Stimulated activated CD4-positive, alpha-beta T cell treated with anti-CD3 and anti-CD28 coated beads, Interleukin-12 subunit alpha, Interleukin-12 subunit beta, amount 100 ng/mL, for 24 hours (primary cell): ENCODE measurements at places on chromosomes 6 and 20.

GRCh38 chr6:132357120-132357519 is 44.2 kb downstream of the MOXD1 start:
- no peak for DNase-seq

DNA sequence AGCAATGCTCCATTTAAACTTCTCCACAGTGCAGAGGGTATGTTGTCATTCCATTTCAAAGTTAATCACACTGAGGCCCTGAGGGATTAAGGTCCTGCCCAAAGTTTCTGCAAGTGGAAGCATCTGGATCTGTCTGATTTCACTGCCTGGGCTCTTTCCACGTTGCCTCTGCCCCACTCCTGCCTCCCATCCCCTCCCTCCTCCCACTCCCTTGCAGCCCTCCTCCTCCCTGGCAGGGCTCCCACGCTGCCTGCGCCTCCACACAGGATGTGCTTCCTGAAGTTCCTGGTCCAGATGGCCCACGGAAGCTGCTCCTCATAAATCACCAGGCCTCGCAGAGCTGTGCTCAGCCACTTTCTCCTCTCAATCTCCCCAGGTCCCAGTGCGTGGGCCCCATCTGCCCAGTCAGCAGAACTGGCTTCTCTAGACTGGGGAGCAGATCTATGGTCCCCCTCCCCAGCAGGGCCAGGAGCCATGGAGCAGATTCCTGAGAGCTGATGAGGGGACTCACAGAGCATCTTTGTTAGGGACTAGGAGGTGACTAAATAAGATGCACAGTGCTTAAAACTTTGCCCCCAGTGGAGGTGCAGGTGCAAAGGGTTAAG is 65.4 kb upstream of the MAFB start:
- DNase-seq, result no peak

- DNase-seq, result no peak
Measured at GRCh38 chr6:135030056-135030473, 24.6 kb downstream of the HBS1L start.

GRCh38 chr20:58888521-58889333 is 36.2 kb downstream of the GNAS start:
- peak; percentile 59 for DNase-seq

DNA sequence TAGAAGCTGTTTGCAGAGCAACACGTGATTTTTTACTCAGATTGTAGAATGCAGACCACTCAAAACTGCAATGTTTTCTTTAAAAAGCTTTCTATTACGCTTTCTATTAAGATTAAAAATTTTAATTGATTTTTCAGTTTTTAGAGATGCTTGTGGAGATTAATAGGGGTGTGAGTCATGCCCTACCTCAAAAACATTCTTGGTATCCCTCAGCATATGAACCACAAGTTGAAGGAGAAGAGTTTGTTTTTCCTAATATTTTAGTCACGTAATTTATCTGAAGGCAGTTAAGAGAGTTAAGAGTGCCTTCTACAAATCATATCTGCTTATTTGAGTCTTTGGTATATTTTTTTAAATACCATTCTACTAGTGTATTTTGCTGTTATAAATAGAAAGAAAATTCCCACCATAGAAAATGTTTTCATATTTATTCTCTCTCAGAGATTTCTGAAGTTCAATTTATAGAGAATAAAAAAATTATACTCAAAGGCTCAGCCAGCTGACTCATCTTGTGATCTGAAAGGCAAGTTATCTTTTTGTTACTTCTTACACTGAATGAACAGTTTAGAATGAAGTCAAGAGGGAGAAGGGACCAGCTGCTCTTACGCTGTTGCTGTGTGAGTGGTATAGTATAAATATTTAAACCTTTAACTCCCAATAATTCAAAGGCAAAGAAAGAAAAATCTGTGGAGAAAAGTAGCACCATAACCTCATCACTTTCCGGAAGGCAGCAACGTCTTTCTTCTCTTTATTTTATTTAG is 7.6 kb downstream of the RIPOR2 start:
- no peak for DNase-seq

DNA sequence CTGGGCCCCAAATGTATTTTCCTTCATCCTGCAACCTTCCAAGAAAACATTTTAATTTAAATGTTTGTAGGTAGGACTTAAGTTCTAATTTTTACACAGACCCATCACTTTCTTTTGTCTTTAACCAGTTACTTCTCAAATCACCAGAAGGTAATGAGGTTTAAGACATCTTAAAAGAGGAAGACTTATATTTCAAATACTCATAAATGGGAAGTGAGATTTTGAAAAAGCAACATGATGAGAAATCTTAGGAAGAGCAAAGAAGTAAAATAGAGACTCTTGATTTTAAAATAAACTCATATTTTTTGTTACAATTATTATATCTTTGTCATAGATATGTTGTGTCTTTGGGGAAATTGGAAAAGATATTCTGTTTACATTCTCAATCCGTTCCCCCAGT is 82.3 kb downstream of the SYNE1 start:
- DNase-seq, result no peak

DNA sequence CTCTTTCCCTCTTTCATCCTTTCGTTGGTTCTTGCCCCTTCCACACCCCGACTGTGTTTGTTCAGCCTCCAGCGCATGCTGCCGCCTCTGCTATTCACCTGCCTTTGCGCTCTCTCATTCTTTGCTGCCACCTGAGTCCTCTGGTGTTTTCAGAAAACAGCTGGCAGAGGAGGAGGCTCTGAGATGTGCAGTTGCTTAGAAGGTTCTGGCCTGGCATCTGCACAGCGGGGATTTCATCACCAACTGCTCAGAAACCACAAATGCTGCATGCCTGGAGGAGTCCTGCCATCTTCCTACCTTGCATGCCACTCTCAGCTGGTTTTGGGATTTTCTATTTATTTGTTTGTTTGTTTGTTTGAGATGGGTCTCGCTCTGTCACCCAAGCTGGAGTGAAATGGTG is 39.2 kb upstream of the CLDN20 start:
- DNase-seq, result no peak

DNA sequence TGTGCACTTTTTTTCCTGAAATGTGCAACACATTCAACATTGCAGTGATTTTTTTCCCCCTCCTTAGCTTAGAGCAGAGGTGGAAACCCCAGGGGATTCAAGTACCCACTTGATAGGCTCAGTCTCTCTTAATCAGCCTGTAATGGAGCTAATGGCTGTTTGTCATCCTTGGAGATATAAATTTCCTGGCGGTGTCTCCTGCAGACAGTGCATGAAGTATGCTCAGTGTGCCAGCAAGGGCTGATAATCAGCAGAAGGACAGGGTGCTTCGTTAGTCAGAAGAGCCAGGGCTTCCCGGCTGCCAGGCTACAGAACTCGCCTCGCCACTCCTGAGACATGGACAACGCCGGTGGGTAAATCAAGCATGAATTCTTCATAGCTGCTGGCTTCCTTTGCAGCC is 69.8 kb upstream of the PHACTR2 start:
- DNase-seq, result no peak

- DNase-seq, result no peak
Measured at GRCh38 chr20:50930976-50931305, 296 bp downstream of the ADNP start.

DNA sequence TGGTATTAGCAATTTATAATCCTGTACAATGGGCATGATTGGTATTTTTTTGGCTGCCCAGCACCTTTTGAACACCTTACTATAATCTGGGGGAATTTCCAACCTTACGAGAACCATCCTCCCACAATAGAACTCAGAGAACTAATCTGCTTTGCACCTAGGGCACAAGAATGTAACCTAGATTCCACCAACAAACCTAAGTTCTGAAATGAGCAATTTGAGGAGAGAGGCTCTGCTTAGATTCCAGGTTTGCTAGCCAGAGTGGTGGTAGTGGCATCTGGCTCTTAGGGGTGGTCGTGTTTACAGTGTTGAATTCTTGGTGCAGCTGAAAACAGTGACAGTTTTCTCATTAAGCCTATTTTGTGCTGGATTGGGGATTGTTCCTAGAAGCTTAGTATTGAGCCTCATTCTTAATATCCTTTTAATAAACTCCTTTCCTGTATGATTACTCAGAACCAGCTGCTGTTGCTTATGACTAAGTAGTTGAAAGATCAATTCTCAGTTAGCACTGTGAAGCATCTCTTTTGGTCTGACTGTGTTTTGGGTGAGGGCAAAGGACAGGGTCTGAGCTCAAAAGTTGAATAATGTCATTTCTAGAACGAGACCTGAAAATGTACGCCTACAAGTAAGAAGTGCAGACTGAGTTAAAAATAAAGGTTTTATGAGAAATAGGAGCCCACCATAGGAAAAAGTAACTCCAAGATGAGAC is 385.6 kb downstream of the CDKAL1 start:
- no peak for DNase-seq

DNA sequence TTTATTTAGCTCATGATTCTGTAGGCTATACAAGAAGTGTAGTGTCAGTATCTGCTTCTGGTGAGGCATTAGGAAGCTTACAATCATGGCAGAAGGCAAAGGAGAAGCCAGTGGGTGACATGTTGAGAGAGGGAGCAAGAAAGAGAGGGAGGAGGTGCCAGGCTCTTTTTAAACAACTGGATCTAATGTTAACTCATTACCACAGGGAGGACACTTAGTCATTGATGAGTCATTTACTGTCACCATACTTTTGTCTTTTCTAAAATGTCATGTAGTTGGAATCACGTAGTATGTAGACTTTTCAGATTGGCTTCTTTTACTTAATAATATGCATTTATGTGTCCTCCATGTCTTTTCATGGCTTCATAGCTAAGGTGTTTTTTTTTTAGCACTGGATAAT is 58.1 kb downstream of the NUS1 start:
- DNase-seq, result no peak

DNA sequence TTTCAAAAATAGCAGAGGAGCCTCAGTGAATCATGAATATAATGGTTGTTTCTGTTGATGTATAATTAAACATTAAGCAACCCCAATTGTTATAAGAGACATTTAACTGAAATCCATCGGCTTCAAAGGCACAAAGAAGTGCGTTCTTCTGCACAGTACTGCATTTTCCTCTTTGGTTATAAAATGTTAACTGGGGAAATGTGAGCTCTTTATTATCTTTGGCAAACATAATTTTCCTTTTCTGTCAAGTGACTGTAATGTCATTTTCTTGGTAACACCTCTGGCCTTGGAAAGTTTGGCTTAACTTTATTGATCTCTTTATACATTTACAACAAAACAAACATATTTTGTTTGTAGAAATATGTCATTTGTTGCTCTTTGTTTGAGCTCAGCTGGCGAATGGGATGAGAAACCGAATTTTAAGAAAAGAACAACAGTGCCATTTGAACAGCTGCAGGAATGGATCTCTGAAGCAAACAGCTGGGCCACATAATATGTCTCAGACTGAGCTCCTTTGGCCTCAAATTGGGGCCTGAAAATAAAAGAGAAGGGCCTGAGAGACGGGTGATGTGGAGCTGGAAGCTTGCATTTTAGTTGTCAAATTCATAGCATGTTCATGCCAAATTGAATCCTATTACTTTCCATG is 427.0 kb upstream of the SPTLC3 start:
- DNase-seq, result no peak

DNA sequence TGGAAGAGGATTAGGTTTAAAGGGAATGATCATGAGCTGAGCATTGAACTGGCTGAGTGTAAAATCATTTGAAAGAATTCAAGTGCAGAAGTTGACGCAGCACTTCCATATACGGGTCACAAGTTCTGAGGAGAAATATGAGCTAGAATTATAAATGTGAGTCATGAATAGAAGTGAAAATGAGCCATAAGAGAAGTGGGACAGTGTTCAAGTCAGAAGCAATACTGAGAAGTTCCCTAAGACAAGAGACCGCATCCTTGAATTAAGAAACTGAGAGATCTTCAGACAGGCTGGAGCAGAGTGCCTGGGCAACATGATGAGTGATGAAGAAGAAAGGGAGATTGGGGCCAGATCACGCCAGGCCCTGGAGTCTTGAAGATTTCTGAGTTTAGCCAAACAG is 209.7 kb downstream of the TBX18 start:
- no peak for DNase-seq

GRCh38 chr6:52164319-52165094 is 21.7 kb upstream of the IL17A start:
- no peak for DNase-seq

- DNase-seq, result no peak
Measured at GRCh38 chr6:36873612-36874442, 776 bp downstream of the PPIL1 start.

DNA sequence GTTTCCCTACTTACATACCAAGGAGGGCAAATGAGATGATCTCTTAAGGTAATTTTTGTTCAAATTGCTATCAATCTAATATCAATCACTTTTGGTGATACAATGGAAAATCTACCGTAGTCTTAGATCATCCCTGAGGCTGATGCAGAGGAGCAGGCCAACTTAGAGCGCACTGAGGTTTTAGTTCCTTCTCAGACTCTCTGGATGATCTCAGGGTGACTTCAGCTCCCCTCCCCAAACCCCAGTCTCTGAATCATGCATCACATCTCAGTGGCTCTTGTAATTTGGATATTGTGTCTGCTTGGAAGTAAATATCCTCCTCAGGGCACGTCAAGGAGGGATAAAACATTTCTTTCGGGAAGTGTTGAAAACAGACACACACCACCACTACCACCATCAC is 5.9 kb downstream of the TUBB2B start:
- no peak for DNase-seq

DNA sequence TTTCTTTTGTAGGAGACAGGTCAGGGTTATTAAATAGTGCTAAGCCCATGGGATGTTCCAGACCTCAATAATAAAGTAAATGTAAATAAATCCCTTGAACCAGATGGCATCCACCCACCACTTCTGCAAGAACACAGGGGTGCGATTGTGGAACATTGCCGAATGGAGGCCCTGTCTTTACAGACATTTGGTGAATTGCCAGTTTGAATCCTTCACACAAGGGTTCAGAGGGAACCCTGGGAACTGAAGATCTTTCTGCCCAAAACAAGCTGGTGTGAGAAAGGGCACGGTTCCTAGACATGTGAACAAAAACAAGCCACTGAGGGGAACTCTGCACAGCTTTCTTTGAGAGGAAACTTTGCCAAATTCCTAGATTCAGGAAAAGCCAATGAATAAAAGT is 30.2 kb upstream of the RNF8 start:
- no peak for DNase-seq

GRCh38 chr20:420166-420620 is 12.1 kb downstream of the RBCK1 start:
- DNase-seq, result no peak

- no peak for DNase-seq
Measured at GRCh38 chr20:46065691-46066090, 24.1 kb downstream of the NCOA5 start.

- no peak for DNase-seq
Measured at GRCh38 chr6:90388395-90388794, 91.8 kb upstream of the BACH2 start.

DNA sequence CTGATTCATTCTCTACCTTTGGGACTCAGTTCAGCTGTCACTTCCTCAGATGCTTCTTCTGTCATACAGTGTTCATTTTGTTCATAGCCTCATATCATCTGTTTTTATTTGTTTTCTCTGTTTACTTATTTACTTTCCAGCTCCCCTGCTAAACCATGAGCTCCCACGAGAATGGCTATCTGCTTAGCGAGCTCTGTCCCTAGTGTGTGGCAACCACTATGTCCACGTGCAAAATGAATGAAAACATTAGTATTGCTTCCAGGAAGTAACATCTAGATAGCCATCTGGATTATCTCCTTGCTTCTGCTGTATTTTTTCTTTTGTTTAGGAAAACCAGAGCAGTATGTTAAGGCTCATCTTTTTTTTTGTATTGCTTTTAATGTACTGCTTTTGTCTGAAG is 417.0 kb upstream of the SLC35B3 start:
- DNase-seq, result no peak
